ENCODE measurements at places on chromosomes 3 and 15.
A peak's percentile ranks its signal among the peaks of the same experiment; 100 is the strongest.

DNA sequence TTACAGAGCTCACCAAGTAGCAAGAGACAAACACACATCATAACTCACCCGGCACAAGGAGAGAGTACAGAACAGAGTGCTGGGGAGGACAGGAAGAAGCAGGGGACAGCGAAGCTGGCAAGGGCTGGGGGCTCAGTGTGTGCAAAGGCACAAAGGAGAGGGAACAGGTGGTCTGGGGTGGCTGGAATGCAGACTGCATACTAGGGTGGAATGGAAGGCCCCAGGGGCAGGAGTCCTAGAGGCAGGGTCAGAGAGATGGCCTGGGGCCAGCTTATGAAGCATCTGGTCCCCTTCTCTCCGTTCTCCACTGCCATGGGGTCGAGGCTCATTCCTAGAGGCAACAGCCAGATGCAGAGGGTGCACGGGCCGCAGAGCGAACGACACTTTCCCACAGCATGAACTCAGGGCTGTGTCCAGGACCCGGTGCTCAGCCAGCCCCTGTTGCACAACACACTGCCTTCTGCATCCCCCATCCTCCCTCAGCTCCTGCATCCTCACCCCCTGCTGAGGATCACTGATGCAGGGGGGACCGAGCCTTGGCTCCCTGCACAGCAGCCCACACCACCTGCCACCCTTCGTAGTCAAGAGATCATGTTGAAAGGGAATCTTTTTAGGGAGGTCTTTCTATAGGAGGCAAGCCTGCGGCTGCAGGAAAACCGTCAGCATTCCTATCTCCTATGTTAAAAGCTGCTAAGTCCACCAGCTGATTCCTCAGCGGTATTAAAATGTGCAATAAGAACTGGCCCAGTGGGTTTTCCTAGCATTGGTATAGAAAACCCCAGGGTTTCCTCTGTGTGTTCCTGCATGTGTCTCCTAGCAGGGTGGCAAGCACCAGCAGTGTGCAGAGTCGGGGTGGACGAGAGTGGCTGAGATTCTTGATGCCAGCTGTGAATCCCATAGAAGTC, 293.5 kb downstream of the UACA start:
- DNase-seq: no peak

DNA sequence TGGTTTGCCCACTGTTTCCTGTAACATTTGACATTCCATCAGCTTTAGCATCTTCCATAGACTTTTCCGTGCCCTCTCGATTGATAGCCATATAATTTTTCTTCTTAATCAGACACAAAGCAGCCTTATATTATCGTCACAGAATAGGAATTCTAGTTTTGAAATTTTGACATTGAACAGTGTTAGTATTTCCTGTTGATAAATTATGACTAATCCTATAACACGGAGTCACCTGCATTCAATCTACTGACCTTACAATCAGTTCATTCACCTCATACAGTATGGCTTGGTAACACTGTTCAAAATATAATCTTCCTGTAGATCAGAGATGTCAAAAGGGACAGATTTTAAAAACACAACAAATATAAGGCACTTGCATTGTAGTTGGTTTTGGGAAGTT, 423.7 kb downstream of the C3orf38 start:
- DNase-seq: no peak

DNA sequence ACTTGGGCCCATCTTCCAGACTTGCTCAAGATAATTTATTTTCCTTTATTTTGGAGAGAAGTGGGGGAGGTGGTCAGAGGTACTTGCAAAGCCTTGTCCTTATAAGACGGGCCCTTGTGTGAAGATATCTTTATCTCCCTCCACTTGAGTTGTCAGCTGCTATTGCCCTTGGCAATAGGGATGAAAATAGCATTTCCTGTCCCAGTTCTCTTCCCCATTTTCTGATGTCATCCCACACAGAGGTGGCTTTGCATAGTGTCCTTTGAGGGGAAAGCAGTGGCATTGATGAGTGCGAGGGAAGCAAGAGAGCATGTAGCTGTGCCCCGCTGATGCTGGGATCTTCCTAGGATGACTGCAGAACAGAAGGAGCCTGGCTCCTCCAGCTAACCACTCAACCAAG, 41.9 kb upstream of the TUBGCP5 start:
- DNase-seq: no peak

DNA sequence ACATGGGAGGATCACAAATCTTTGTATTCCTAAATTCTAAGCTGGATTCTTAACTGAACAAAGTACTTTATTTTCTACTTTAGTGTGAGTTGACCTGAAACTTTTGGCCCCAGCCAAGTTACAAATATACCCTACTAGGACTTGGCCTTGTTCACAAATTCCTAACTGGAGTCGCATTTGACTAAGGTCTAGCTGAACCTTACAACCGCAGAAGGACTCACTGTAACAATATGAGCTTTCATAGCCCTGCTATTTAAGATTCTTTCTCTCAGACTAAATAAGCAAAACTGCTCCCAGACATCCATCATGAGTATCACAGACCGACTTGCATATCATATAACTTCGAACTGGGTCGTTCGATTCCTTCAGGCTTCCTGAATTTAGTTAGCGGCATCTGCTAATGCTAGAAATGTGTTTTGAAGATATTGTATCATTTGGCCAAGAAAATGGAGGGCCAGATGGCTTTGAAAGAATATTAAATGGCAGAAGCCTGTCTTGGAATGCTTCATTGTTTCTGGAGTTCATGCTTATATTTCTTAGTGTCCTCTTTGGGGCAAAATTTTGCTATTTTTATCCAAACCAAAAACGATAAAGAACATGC, 28.4 kb upstream of the ADAMTS9 start:
- no peak for DNase-seq

- peak; percentile 77 for DNase-seq
Observed at GRCh38 chr15:37873336-37873735, 61.1 kb upstream of the TMCO5A start.

- no peak for DNase-seq
Observed at GRCh38 chr3:141746962-141747361, 8.9 kb downstream of the RNF7 start.

DNA sequence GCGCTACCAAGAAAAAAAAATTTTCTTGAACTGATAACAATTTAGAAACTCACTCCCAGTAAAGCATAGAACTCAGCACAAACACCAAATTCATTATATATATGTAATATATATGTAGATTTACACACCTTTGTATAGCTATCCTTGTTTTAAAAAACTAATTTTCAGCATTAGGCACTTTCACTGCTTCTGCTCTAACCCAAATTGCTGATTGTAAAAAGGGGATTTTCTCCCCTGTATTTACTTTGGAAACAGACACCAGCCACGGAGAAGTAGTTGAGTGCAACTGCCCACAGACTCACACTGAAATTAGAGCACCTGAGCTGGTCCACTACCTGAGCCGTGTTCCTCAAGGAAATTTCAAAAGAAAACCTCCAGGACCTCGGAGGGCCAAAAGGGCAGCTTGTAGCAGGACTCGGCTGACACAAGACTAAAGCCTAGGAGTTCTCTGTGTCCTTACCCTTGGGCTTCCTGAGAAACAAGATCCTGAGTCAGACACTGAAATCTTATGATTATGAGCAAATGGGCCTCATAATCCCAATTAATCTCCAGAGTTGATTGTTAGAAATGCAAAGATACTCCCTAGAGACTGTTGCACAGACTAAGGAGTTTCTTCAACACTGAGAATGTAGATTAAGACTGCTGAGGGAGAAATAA, 106.0 kb downstream of the TNIK start:
- no peak for DNase-seq

DNA sequence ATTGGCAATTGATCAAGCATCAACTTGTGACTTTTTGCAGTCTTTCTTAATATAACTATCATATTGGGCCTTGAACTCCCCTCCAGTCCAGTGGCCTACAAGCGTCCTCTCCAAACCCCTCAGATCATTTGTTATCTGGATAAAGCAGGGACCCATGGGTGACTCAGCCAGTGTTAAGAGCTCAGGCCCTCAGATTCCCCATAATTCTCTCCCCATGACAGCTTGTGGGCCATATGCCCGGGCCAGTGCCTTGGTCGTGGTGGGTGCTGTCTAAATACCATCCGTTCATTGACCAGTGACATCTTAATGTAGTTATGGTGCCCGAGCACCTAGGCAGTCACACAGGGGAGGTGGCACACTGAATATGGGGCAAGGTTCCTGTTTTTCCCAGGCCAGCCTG, 18.1 kb downstream of the MCF2L2 start:
- DNase-seq: no peak

DNA sequence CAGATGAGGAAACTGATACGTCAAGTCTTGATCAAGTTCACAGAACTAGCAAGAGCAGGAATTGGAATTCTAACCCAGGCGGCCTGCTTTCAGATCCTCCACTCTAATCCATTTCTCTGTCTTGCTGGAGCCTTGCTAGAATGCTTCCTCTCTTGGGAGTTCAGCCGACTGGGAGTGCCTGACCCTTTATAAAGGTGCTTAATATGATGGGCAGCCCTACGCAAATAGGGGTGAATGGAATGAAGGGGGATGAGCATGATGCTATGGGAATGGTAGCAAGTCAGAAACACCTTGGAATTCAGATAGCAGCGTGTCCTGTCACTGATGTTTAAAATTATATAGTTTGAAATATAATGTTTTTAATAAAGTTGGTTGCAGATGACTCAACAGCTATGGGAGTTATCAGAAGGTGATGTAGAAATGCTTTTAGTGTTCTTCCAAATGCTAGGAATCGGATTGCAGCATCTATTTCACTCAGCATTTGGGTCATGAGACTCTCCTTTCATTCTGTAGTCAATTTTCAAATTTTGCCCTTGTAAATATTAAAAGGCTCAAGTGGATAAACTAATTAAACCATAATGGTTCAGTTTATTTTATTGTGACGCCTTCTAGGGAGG, 150.7 kb downstream of the FNDC3B start:
- DNase-seq: no peak

DNA sequence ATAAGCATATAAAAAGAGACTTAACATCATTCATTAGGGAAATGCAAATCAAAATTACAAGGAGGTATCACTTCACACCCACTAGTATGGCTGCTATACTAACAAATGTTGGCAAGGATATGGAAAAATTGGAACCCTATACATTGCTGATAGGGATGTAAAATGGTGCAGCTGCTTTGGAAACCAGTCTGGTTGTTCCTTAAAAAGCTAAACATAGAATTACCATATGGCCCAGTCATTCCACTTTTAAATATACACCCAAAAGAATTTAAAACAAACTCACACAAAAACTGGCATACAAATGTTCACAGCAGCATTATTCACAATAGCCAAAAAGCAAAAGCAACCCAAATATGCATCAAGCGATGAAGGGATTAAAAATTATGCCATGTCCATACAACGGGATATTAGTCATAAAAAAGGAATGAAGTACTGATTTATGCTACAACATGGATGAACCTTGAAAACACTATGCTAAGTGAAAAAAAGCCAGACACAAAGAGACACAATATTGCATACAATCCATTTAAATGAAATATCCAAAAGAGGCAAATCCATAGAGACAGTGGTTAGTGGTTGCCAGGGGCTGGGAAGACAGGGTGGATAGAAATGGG, 118.3 kb downstream of the OSBPL10 start:
- no peak for DNase-seq

- DNase-seq: no peak
Observed at GRCh38 chr15:58165661-58166060, 27.5 kb downstream of the AQP9 start.

- no peak for DNase-seq
Observed at GRCh38 chr3:48431224-48432029, 1.5 kb upstream of the PLXNB1 start.

- no peak for DNase-seq
Observed at GRCh38 chr3:154936196-154936595, 143.9 kb upstream of the MME start.

- no peak for DNase-seq
Observed at GRCh38 chr3:71607364-71607763, 23.8 kb upstream of the FOXP1 start.

DNA sequence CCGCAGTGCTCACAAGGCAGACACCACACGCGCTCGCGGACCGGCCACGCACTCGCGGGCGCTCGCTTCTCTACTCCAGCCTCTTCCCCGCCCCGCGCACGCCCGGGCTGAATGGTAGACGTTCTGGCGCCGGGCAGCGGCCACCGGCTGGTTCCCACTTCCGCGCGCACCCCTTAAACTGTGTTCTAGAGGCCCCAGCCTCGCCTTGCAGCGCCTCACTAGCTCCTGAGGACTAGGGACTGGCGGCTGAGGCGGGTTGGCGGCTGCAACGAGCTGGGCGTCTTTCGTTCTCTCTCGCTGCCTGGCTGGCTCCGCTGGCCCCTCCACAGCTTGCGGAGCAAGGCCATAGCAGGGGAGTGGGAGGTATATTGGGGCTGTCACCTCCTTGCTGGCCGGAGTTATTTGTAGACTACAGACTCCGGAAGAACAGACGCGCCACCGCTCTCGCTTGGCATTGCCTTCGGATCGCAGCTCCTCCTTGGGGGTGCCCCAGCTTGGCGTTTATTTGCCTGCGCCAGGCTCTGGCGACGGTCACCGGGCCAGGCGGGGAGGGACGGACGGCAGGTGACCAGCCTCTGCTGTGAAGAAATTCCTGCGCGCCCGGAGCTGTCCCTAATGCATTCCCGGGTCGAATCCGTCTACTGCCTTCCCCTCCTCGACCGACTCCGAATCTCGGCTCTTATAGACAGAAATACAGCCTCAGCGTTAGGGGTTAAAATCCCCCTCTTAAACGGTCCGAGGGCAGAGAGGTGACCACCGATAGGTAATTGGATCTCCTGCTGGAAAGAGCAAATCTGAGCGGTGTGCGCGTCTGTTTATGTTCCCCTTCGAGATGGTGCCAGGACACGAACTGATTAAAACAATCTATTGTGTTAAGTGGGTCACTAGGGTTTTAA, 1.3 kb downstream of the GREM1 start:
- DNase-seq: peak; percentile 68

DNA sequence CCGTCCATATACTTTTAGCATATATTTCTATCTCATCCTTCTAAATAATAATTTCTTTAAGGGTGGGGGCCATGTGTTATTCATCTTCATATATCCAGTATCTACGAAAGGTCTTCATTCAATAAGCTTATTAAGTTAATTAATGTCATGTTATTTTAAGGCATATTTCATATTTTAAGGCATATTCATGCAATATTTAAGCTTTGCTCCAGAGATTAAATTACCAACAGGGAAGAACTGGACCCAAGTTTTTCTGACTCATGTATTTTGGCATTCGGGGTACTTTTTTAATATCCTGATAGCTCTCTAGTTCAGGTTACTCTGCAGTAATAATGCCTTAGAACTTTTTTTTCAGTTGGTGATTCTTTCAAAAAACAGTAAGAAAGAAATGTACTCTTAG, 27.4 kb downstream of the PHC3 start:
- no peak for DNase-seq

DNA sequence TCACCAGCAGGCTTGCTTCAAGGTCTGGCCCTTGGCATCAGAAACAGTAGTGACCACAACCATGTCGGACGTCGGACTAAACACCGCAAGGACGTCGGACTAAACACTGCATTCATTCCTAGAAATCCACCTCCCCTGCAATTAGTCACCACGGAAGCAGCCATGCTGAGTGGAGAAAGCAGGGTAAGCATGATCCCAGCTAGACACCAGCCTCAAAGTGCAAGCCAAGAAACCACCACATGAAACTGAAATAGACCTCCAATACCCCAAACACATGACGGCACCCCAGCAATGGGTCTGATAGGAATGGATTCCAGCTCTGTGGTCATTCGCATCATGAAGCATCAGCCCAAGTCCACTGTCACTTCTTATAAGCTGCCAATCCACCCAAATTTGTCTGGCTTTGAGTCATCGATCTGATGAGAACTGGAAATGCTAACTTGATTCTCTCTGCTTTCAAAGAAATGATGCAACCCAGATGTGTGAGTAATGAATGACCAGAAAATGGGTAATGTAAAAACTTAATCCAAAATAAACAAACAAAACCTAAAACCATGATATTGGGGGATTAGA, 348.3 kb upstream of the TMCO5A start:
- no peak for DNase-seq

Data from kidney (tissue), 22 donors.